Stimulated activated CD4-positive, alpha-beta T cell treated with anti-CD3 and anti-CD28 coated beads, Interleukin-12 subunit alpha, Interleukin-12 subunit beta, amount 100 ng/mL, for 24 hours (primary cell): ENCODE measurements at places on chromosomes 3 and 15.

GRCh38 chr3:85821130-85821756 lies 862.5 kb downstream of the CADM2 start:
- no peak for DNase-seq

DNA sequence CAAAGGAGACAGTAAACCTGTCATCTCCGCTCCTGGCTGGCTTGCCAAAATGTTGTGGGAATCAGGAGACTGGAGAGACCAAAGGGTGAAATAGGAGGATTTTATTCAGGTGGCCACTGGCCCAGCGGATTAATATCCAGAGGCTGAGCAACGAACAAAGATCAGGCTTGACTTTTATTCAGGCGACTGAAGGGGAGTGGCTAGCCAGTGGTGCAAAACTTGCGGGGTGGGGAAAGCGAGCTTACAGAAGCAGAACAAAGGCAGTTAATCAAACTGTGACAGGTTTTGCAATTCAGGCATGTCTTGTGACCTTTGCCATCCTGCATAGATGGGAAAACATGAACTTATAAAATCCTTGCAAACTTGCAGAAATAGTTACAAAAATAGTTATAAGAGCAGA lies 19.8 kb upstream of the ACAD9 start:
- DNase-seq = no peak

- DNase-seq = no peak
These were observed 173.8 kb upstream of the BCL6 start for GRCh38 chr3:187919048-187919447.

DNA sequence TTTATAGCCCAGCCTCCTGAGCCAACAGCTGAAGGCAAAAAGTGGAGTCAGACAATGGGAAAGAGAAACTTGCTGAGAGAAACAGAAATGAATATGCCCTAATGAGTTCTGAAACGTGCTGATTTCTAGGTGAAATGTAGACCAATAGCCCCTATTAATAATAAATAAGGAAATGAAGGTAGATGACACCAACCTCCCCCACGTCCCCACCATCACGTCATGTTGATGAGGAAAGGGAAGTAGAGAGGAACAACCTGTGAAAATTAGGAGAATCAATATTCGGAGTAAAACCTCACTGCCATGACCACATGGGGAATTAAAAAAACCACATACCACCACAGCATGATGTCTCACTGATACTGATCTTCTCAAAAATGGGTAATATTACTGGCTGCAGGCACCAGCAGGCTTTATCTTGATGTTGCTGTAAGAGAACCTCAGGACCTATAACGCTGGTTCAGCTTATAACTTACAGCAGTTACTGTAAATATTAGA lies 64.0 kb downstream of the KAT2B start:
- DNase-seq = peak; percentile 31

DNA sequence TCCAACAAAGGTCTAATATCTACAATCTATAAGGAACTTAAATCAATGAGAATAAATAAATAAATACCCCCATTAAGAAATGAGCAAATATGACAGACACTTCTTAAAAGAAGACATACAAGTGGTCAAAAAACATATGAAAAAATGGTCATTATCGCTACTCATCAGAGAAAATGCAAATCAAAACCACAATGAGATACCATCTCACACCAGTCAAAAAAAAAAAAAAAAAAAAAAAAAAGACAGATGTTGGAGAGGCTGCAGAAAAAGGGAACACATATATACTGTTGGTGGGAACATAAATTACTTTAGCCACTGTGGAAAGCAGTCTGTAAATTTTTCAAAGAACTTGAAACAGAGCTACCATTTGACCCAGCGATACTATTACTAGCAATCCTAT lies 31.6 kb upstream of the OR5H6 start:
- no peak for DNase-seq

DNA sequence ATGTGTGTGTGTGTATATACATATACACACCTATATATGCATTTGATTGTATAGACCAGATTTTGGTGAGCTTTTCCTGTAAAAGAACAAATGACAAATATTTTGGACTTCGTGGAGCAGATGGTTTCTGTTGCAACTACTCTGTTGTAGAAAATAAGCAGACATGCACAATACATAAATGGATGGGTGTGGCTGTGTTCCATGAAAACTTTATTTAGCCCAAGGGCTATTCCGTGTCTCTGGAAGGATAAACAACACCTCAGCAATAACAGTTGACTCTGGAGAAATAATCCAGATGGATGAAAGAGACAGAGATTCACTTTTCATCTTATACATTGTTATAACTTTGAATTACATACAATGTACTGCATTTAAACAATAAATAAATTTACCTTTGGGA lies 441.4 kb downstream of the CNTN3 start:
- no peak for DNase-seq

DNA sequence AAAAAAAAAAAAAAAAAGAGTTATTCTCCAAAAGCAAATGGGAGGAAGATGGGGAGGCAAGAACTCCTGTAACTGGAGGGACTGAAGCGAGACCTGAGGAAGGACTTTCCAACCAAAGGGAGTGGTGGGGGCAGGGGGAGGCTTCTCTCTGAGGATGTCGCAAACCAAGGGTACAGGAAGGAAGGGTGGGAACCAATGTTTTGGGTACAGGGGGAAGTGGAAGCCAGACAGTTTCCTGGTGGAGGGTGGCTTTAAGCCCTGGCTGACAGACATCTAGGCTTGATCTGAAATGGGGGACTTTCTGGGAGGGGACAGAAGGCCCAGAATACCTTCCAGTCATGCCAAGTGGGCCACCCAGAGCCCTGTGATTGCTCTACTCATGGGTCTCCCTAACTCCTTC lies 27.0 kb downstream of the VIPR1 start:
- no peak for DNase-seq

- DNase-seq = no peak
These were observed 41.3 kb upstream of the CORO2B start for GRCh38 chr15:68537506-68537905.

GRCh38 chr3:53287131-53287629 lies 31.4 kb upstream of the TKT start:
- no peak for DNase-seq

DNA sequence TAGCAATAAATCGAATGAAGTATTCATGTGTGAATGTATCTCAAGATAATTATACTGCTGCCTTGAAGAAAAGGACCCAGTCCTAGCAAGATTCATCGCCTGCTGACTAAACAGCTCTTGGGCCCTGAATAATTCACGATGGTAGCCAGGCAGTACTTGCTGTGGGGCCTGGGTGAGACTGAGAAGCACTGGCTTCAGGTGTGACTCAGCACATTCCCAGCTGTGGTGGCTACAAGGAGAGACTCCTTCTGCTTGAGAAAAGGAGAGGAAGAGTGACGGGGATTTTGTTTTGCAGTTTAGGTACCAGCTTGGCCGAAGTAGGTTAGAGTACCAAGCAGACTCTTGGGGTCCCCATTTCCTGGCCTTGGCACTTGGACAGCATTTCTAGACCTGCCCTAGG lies 47.6 kb upstream of the CD200R1L start:
- no peak for DNase-seq

- no peak for DNase-seq
These were observed 123.4 kb upstream of the SLC24A5 start for GRCh38 chr15:47997195-47998080.

- DNase-seq = no peak
These were observed 137.3 kb downstream of the EDEM1 start for GRCh38 chr3:5324780-5325179.
